ENCODE measurements at places on chromosomes 3 and 15.
A peak's percentile ranks its signal among the peaks of the same experiment; 100 is the strongest.

DNA sequence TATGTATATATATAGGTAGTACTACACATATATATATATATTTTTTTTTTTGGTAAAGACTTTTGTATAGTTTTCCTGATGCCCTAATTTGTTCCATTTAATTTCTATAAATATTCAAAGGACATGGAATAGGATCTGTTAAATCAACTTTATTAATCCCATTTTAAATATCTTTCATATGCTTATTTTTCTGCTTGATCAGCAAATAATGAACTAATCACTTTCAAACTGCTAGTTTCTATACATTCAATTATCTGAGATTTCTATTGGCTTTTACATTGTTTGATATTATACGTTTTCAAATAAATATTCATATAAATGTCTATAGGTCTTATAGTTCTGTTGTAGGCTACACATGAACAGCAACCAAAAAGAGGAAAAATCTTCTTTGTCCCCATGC is 21.7 kb downstream of the ZXDC start:
- no peak for DNase-seq

DNA sequence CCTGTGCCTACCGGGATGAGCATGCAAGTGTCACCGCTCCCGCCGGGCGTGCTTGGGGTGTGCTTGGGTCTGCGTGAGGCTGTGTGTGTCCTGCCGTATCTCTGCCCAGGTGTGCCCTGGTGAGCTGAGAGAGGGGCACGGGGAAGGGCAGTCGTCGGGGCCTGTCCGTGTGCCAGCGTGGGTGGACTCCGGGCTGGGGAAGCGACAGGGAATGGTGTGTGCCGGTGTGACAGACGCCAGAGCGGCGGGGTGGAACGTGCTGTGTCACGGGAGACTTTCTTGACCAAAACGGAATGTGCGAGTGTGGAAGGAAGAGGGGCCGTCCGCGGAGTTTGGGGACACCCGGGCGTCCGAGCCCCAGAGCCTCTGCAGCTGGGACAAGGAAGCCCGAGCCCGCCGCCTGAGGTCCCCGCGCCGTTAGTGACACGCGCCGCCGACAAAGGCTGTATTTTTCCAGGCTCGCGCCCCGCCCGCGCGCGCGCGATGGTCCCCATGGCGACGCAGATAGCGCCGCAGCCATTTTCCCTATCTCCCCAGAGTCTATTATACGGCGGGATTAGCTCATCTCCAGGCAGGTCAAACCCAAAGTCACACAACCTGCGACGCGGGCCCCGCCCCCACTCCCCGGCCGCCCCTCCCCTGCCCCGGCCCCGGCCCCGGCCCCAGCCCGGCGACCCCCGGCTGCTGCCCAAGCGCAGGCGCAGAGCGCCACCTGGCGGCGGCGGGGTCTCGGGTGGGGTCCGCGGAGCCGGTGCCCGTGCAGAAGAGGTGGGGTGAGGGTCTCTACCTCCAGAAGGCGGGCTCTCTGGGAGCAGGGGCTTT is 4.5 kb upstream of the GATA2 start:
- DNase-seq, result peak; percentile 62

GRCh38 chr15:83364501-83364900 is 80.0 kb upstream of the BNC1 start:
- no peak for DNase-seq

GRCh38 chr3:40387895-40388254 is 891 bp downstream of the ENTPD3 start:
- DNase-seq, result no peak

DNA sequence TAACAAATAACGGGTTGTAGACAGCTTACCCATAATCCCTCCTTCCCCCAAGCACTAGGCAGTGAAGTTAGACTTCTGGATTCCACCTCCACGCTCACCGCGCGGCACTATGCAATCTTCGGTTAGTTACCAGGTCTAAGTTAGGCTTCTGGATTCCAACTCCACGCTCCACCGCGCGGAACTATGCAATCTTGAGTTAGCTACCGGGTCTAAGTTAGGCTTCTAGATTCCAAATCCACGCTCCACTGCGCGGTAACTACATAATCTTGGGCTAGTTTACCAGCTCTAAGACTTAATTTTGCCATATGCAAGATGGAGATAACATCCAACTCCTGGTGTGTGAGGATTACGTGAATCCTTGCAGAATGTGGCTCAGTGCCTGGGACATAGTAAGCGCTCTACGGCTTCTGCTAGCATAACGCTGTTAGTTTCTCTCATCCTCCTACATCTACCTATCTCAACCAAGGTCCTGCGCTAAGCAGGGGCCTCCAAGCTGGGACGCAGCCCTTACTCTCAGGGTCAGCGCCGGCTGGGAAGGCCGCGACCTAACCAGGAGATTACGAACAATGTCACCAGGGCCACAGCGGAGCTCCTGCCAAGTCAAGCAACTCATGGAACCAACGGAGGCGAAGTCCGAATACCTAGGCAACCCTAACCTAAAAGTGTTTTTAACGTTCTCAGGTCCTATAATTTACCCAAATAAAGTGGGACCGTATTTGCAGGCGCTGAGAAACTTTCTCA is 497 bp upstream of the RPLP1 start:
- peak; percentile 77 for DNase-seq

- DNase-seq, result no peak
These were observed 40.6 kb upstream of the GLCE start for GRCh38 chr15:69119683-69120395.

- DNase-seq, result peak; percentile 8
These were observed 22.6 kb upstream of the RBP1 start for GRCh38 chr3:139561959-139562676.

DNA sequence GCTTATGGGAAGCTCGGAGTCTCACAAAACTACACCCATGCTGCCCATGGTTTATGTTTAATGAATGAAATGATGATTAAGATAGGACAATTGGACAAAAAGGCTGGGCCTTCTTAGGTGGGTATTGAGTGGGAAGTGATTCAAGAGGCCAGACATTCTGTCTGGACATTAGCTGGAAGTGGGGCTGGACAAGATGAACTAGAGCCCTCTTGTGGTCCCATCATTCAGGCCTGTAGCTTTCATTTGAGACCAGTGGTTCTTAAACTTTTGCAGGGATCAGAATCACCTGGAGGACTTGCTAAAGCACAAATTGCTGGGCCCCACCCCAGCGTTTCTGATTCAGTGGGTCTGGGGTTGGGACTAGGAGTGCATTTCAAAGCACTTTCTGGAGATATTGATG is 290.4 kb upstream of the CTDSPL start:
- no peak for DNase-seq
